ENCODE measurements at places on chromosomes 11 and 22.

GRCh38 chr11:34609850-34610249 is 11.0 kb upstream of the EHF start:
- DNase-seq: no peak

DNA sequence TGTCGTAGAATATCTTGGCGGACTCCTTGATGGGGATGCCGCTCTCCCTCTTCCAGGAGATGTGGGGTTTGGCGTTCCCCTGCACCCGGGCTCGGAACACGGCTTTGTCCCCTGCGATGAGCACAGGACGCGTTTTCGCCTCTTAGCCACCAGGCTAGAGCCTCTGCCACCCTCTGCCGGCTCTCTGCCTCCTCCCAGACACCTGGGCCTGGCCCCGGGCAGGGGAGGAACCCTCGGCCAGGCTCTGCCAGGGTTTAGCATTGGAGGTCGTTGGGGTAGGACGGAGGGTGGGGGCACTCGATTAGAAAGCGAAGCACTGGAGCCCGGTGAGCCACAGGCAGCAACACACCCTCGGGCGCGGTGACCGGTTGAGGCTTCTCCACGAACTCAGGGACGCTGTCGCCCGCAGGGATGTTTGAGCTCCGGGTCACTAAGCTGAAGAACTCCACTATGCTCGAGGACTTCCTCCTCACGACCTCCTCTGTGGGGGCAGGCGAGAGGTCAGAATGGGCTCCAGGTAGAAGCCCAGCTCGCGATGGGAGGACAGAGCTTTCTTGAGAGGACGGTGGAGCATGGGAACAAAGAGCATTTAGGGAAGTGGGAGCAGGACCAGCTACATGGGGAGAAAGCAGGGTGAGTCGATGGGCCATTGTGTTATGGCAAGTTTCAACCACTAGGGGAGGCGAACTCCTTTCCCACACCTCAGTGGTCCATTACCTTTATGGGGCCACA is 4.3 kb downstream of the IGSF22 start:
- DNase-seq: no peak

- no peak for DNase-seq
Measured at GRCh38 chr11:24157316-24157715, 339.5 kb upstream of the LUZP2 start.

DNA sequence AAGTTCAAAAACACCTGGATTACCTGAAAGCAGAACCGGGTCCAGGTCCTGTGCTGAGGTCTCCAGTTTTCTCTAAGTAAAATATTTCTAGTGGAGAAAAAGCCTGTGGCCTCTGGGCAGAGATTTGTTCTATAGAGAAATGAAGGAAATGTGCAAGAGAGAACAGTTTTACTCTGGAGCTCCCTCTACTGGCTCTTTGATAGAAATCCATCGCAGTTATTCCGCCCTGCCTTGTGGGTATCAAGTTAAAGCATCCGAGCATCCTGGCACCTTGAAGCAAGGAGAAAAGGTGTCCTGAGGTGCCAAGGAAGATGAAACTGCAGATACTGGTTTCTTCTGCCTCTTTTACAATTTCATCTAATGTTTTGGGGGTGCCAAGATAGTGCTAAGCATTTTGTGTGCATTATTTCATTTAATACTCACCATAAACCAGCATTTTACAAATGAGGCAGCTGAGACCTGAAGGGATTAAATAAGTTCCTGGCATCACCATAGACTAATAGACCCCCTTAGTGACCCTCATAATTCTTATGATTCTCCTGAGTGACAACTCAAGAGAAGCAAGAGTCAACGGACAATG is 113.1 kb upstream of the HSD17B12 start:
- DNase-seq: no peak

GRCh38 chr11:45933131-45933831 is 10.8 kb downstream of the LARGE2 start:
- no peak for DNase-seq

GRCh38 chr11:125535585-125535984 is 33.7 kb upstream of the EI24 start:
- DNase-seq: no peak

- DNase-seq: no peak
Measured at GRCh38 chr11:32103941-32104340, 13.1 kb downstream of the RCN1 start.

DNA sequence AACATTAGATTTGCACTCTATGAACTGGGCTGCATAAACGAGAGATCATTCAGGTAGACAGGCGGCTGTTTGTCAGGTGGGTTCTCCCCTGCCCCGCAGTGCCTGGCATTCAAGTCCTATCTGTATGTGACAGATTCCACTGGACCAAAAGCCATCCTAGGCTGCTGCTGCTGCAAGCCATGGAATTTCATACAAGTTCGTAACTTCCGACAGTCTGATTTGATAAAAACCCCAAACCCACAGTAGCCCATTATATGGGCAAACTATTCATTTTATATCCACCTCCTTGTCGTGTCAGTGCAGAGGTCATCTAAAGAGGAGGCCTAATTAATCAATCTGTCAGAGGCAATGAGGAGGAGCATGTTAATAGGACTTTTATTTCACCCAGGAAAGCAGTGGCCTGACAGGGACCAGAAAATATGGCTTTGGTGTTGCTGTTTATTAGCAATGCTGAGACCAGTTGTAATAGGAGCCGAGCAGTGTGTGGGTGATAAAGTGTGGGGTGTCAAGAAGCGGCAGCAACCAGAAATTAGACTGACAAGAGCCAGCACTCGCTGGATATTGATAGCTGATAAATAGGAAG is 124.2 kb downstream of the ARL14EP start:
- no peak for DNase-seq

- DNase-seq: no peak
Measured at GRCh38 chr11:35182317-35182939, 43.5 kb downstream of the CD44 start.

DNA sequence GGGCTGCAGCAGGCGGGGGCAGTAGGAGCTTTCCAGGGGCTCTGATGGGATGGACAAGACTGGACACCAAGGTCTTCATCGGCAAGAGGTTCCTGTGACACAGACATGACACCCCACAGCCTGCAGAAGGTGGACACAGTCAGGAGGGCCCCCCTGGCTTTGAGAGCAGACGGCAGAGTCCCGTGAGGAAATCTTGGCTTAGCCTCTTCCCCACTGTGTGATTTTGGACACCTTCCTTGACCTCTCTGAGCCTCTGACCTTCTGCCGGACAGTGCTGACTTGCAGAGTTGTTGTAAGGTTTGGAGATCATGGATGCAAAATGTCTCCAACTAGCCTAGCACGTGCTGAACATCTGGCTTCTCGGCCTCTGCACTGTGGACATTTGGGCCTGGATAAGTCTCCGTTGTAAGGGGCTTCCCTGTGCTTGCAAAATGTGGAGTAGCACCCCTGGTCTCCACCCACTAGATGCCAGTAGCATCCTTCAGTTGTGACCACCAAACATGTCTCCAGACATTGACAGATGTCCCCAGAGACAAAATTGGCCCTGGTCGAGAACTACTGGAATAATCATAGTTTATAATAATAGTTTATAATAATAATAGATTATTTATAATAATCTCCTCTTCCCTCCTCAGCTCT is 54.6 kb downstream of the MCM5 start:
- DNase-seq: no peak

- no peak for DNase-seq
Measured at GRCh38 chr11:112525844-112526590, 265.4 kb upstream of the PLET1 start.

DNA sequence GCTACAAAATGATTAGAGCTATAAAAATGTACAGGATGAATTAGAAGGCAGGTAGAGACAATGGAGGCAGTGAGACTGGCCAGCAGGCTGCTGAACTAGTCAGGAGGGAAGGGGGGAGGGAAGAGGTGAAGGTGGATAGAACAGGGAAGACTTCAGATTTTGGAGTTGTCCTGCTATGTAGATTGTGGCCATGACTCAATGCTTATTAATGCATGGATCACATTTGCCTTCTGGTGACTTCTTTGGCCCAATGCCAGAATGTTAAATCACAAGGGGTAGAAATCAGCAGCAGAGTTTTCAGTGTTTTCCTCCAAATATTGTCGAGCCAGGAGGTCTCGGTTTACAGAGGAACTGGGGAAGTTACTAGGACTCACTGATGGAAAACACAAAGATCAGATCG is 346.6 kb downstream of the AASDHPPT start:
- peak; percentile 13 for DNase-seq

- no peak for DNase-seq
Measured at GRCh38 chr11:76918941-76919386, 58.2 kb downstream of the ACER3 start.

GRCh38 chr11:112769170-112769569 is 192.1 kb upstream of the NCAM1 start:
- no peak for DNase-seq

- no peak for DNase-seq
Measured at GRCh38 chr11:79402912-79403311, 37.9 kb downstream of the TENM4 start.

DNA sequence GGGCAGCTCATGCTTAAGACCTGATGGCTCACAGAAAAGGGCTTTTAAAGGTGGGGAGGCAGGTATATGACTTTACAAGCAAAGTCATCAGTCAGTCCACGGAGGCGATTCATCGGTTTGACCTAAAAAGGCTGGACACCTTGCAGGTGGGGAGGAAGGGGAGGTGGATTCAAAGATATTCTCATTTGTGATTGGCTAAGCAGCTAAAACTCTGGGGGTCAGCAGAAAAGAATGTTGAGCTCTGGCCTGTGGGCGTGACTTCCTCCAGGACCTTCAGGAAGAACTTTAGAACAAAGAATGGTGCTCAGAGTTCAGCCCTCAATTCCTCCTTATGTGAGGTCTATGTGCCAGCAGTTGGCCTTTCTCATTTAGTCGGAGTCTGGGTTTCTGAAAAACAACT is 78.3 kb upstream of the LMO1 start:
- DNase-seq: no peak

GRCh38 chr11:121460941-121461514 is 8.3 kb upstream of the SORL1-AS1 start:
- DNase-seq: no peak

DNA sequence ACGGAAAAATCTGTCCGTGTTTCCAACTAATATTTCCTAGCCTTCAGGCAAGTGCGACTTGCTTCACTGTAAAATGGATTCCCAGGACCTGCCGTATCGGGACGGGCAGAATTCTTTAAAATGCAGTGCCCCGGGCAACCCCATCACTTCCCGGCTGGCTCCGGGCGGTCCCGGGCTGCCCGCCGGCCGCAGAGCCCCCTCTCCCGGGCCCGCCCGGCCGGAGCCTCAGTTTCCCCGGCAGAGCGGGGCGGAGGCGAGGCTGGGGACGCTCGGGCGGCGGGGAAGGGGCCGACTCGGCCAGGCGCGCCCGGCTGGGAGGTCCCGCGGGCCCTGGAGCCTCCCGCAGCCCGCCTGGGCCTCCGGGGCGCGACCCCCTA is 84.2 kb upstream of the WNT7B start:
- DNase-seq: no peak

- no peak for DNase-seq
Measured at GRCh38 chr11:78234006-78234405, 45.3 kb downstream of the USP35 start.

- no peak for DNase-seq
Measured at GRCh38 chr11:78652843-78653239, 78.2 kb upstream of the NARS2 start.

GRCh38 chr22:26008587-26008986 is 160.7 kb upstream of the SEZ6L start:
- DNase-seq: no peak

DNA sequence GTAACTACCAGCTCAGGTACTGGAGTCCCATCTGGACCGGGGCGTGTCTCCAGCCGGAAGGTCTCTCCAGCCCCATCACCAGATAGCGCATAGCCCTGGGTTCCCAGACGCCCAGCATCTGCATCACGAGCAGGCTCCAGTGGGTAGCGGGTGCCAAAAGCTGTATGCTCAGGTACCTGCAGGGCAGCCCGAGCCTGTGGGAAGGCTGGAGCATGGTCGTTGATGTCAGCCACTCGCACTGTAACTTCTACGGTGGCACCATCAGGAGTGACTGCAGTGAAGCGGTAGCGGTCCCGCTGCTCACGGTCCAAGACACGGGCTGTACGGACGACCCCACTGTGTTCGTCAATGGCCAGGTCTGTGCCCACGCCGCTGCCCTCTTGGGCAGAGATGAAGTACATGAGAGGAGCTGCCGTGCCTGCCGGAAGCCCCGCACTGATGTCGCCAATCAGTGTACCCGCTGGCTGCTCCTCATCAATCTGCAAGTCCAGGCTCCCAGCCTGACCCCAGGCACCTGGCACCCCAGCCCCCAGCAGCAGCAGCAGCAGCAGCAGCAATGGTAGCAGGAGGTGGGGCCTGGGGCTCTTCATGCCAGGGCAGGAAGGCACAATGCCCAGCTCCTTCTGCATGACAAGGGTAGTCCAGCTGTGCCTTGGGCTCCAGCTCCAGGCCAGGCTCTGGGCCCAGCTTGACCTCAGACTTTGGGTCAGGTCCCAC is 14.5 kb downstream of the DCHS1 start:
- DNase-seq: no peak

GRCh38 chr11:134215836-134216235 is 7.9 kb downstream of the NCAPD3 start:
- DNase-seq: no peak

DNA sequence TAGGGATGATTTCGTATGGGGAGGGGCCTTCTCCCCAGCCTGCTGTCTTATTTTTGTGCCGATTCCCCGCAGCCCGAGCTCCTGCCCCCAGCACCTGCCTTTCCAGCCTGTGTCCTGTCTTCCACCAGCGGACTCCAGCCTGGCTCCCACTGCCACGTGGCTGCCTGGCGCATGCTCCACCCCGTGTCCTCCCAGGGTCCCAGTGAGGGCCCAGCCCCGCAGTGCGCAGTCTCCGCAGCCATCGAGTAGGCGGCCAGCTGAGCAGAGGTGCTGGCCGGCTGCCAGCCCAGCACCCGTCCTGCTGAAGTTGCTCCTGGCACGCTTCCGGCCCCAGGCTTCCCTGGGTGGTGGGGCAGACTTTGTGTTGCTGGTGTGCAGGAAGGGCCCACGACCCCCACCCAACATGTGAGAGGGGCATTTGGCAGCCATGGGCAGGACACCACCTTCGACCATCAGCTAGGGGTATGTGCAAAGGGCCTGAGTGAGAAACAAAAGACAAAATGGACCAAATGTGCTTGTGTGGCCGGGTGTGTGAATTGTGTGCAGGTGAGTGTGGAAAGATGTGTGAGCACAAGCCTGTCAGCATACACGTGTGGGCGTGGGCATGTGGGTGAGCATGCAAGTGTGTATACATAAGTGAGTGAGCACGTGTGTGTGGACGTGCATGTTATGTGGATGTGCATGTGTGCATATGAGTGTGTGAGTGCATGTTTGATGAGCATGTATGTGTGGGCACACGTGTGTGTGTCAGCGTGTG is 55.9 kb downstream of the RTN4R start:
- no peak for DNase-seq

DNA sequence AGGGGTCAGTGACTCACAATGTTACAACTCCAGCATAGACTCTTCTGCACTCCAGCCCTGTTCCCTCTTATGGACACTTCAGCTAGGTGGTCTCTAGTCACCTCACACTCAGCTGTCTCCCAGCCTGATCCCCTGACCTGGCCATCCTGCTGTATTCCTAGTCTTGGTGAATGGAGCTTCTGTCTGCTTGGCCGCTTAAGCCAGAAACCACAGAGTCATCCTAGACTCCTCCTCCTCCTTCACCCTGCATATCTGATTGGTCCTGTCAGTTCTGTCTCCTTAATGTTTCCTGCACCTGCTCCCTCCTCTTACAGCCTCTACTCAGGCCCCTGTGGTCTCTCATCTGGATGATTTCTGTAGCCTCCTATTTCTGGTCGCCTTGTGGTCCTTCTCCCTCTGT is 144.9 kb downstream of the HIPK3 start:
- peak; percentile 15 for DNase-seq

Data from epithelial cell of proximal tubule (primary cell).